Dorsolateral prefrontal cortex (tissue), 122 donors: ENCODE measurements at places on chromosomes 6 and 20.

GRCh38 chr6:154382740-154383139 is 26.1 kb upstream of the IPCEF1 start:
- DNase-seq, result no peak

DNA sequence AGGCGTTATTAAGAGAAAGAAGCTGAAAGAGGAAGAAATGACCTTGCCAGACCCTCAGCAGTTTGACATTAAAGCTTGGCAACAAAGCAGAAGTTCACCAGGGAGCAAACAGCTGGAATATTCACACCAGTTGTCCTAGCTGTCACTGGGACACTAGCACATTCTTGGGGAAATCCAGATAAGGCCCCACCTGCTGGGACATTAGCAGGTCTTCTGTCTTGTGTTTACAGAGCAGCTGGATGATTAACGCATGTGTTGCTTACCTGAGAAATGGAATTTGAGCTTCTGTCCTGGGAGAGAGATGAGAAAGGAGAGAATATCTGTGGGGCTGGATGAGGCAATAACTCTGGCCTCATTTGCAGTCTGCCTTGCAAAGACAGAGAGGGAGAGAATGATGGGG is 137.6 kb upstream of the RIN2 start:
- no peak for DNase-seq

DNA sequence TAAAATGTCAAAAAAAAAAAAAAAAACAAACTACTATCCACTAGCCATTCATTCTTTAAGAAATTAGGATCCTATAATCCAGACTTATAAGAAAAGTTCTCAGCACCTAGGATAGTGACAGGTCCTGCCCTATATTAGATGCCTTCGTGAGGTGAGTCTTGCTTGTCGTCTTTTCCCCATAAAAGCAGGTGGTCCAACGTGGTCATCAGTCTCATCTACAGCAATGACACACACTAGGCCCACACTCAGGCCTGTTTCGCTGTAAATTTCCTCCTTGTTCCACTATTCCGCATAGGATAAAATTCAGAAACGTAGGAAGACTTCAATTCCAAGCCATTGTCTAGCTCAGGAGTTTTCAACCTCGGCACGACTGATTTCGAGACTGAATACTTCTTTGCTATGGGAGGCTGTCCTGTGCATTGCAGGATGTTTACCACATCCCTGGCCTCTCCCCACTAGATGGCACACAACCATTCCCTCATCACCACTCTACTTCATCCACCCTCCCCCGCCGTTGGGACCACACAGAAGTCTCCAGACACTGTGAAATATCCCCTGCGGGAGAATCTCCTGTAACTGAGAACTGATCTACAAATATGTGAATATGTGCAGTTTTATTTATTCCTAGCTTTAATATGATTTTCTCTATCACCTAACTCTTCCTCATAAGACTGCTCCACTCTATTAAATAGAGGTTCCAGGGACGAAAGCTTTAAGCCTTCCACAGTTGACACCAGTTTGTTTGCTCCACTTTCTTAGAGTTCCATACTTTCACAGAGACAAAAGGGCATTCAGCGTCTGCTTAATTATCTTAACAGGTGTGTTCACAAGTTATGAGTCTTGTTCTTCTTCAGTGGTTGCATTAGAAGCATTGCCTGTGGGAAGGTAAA is 346.3 kb downstream of the BMP2 start:
- peak; percentile 28 for DNase-seq

GRCh38 chr6:110395221-110395620 is 20.2 kb downstream of the DDO start:
- DNase-seq, result no peak

DNA sequence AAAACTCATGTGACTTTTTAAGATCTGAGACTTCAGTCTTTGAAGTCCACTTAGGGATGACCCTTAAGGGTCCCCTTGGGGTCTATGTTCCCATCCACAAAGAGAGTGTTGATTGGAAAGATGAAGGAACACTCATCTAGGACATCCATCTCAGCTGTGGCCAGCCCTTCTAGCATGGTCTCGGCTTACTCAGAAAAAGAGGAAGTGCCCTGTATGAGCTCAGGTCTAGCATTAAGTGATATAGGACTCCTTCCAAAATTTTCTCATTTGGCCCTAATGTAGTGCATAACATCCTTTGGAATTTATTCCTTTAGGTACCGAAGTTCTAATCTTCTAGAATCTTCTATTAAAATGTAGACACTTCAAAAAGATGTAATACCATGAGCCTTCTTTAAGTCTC is 77.4 kb downstream of the NDUFAF5 start:
- no peak for DNase-seq

DNA sequence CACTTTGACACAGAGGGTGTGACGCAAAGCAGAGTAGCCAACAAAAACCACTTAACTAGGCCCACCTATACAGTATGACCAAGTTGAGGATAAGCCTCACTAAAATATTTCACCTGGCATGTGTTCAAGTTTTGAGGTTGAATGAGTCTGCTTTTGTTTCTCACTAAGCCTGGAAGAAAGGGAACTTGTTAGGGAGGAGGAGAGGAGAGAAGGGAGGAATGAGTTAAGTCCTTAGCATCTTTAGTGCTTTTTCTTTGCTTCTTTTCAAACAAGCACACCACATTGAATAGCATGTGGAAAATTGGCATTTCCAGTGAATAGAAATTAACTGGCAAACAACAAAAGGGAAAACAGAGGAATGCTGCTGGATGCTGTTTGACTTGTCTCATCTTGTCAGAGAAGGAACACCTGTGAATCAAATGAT is 461.9 kb downstream of the GJA1 start:
- DNase-seq, result no peak

- no peak for DNase-seq
Observed at GRCh38 chr20:3330046-3330741, 77.3 kb downstream of the DNAAF9 start.

DNA sequence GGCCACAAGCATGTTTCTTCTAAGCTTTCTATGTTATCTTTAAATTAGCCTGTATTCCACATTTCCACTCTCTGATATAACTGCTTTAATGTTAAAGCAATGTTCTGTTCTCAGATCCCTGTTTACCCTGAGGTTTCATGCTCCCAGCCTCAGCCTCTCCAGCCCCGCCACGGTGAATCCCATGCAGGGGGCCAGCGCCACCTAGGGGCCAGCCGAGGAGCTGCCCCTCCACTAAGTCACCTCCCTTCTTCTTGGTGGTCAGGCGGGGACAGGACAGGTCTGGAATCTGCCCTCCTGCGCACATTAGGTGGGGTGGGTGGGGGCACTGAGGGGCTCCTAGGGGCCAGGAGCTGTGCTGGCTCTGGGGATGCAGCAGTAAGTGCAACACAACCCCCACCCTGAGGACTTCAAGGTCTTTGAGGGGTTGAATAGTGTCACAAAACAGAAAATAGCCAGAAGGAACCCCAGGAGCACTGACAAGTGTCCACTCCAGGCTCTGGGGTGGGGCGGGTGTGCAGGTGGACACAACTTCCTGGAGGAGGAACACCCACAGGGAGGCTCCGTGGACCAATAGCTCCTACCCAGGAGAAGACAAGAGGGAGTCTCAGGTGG is 61.6 kb downstream of the RAB44 start:
- peak; percentile 89 for DNase-seq

GRCh38 chr6:41717392-41717736 is 18.0 kb downstream of the TFEB start:
- no peak for DNase-seq

DNA sequence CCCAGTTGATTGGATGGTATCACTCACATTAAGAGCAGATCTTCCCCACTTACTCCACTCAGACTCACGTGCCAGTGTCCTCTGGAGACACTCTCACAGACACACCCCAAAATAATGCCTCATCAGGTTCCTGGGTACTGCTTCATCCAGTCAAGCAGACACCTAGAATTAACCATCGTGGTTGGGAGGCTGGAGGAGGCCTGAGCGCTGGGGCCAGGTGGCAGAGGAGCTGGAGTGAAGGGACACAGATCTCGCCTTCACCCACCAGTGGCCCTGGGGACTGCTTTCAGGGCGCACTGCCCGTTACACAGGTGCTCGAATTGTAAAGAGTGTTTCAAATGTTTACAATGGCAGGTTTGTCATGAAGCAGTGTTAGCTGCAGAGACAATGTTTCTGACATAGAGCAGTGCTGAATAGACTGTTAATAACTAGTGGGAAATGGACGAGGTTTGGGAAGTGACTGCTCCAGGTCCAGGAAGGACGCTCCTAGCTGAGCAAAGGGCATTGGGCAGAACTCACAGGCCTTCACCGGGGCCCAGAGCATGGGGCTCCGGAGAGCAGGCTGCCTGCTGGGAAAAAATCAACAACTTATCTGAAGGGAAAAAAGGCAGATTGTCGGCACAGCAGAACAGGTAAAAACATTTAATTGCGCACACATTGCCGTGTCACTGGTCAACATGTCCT is 38.4 kb downstream of the TMEM242 start:
- DNase-seq, result no peak
